ENCODE measurements at places on chromosomes 6 and 20.

- no peaks in the 10 kb centered on the region for H3K36me3 ChIP-seq
- H3K4me3 ChIP-seq: no peak overlapping the region
- H3K27me3 ChIP-seq: no peaks in the 10 kb centered on the region
- H3K4me1 ChIP-seq: no peaks in the 10 kb centered on the region
- no peak overlapping the region for H3K27ac ChIP-seq
Measured at GRCh38 chr6:86273936-86274335, 631.2 kb upstream of the SYNCRIP start.

- no peaks in the 10 kb centered on the region for H3K27me3 ChIP-seq
- DNase-seq: peak; percentile 11
- no peak overlapping the region for H3K27ac ChIP-seq
- H3K4me3 ChIP-seq: no peak overlapping the region
Measured at GRCh38 chr20:58349570-58349969, 39.5 kb upstream of the VAPB start.

- no peaks in the 10 kb centered on the region for H3K36me3 ChIP-seq
- H3K4me1 ChIP-seq: peaks cover 13% of the 10 kb centered on the region
- H3K27ac ChIP-seq: peak overlapping the region; percentile 37
- no peak for DNase-seq
- no peaks in the 10 kb centered on the region for H3K27me3 ChIP-seq
Measured at GRCh38 chr6:150253489-150253888, 110.6 kb downstream of the PPP1R14C start.

- DNase-seq: no peak
- no peak overlapping the region for H3K27ac ChIP-seq
- H3K27me3 ChIP-seq: no peaks in the 10 kb centered on the region
- no peak overlapping the region for H3K4me3 ChIP-seq
- peaks cover 97% of the 10 kb centered on the region for H3K36me3 ChIP-seq
- no peaks in the 10 kb centered on the region for H3K4me1 ChIP-seq
Measured at GRCh38 chr20:37237656-37238055, 24.0 kb downstream of the GHRH start.

DNA sequence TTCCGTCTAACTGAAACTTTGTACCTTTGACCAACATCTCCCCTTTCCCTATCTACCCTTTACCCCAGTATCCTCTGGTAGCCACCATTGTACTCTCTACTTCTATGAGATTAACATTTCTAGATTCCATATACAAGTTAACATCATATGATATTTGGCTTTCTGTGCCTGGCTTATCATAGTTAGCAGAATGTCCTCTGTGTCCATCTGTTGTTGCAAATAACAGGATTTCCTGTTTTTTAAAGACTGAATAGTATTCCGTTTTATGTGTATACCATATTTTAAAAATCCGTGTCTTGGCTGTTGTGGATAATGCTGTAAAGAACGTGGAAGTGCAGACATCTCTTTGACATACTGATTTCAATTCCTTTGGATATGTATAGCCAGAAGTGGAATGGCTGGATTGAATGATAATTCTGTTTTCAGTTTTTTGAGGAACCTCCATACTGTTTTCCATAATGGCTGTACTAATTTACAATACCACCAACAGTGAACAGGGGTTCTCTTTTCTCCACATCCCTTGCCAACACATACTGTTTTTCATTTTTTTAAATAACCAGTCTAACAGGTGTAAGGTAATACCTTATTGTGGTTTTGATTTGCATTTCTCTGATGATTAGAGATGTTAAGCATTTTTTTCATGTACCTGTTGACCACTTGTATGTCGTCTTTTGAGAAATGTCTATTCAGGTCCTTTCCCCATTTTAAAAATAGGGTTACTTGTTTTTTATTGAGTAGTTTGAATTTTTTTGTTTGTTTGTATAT is 53.8 kb downstream of the CDC5L start:
- H3K27me3 ChIP-seq: no peaks in the 10 kb centered on the region
- peaks cover 4% of the 10 kb centered on the region for H3K4me1 ChIP-seq
- H3K27ac ChIP-seq: no peak overlapping the region
- H3K36me3 ChIP-seq: peaks cover 37% of the 10 kb centered on the region

- no peaks in the 10 kb centered on the region for H3K27me3 ChIP-seq
- no peak overlapping the region for H3K4me3 ChIP-seq
- peaks cover 31% of the 10 kb centered on the region for H3K4me1 ChIP-seq
Measured at GRCh38 chr6:11142296-11143027, 30.9 kb upstream of the ERVFRD-1 start.

- H3K27ac ChIP-seq: no peak overlapping the region
- no peaks in the 10 kb centered on the region for H3K27me3 ChIP-seq
- no peak overlapping the region for H3K4me3 ChIP-seq
- H3K36me3 ChIP-seq: no peaks in the 10 kb centered on the region
- H3K4me1 ChIP-seq: peaks cover 4% of the 10 kb centered on the region
Measured at GRCh38 chr20:62825333-62825985, 8.6 kb downstream of the COL9A3 start.

GRCh38 chr20:63446216-63447024 is 26.0 kb downstream of the KCNQ2 start:
- DNase-seq: no peak
- H3K36me3 ChIP-seq: no peaks in the 10 kb centered on the region
- no peaks in the 10 kb centered on the region for H3K4me1 ChIP-seq
- no peak overlapping the region for H3K4me3 ChIP-seq
- H3K27me3 ChIP-seq: peaks cover 28% of the 10 kb centered on the region
- H3K27ac ChIP-seq: no peak overlapping the region

- H3K27ac ChIP-seq: no peak overlapping the region
- no peak overlapping the region for H3K4me3 ChIP-seq
- no peaks in the 10 kb centered on the region for H3K36me3 ChIP-seq
- H3K27me3 ChIP-seq: no peaks in the 10 kb centered on the region
- no peaks in the 10 kb centered on the region for H3K4me1 ChIP-seq
Measured at GRCh38 chr6:110042670-110043296, 64.7 kb downstream of the GPR6 start.

DNA sequence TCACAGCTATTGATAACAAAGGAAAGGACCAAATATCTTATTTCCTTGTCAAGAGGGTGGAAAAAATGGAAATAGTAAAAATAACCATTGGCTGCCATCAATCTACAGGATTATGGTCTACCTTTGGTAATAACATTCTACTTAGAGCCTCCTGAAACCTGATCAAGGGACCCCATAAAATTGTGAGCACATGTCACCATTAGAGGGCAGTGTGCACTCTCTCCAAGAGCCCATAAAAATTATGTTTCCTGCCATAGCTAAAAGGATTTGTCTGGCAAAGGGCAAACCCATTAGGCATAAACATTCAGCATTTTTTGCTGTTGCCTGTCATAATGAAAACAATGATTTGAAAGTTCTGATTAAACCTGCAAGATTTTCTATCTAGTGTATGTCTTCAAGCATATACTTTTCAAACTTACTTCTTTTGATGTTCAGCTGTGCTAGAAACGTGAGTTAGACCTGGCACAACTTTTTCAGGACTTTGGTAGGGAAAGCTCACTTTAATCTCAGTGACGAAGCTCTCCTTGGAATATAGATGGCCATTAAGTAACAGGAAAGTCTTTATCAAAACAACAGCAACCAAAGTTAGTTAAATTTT is 120.7 kb upstream of the ZFP64 start:
- no peaks in the 10 kb centered on the region for H3K4me1 ChIP-seq
- H3K36me3 ChIP-seq: no peaks in the 10 kb centered on the region
- H3K4me3 ChIP-seq: no peak overlapping the region

DNA sequence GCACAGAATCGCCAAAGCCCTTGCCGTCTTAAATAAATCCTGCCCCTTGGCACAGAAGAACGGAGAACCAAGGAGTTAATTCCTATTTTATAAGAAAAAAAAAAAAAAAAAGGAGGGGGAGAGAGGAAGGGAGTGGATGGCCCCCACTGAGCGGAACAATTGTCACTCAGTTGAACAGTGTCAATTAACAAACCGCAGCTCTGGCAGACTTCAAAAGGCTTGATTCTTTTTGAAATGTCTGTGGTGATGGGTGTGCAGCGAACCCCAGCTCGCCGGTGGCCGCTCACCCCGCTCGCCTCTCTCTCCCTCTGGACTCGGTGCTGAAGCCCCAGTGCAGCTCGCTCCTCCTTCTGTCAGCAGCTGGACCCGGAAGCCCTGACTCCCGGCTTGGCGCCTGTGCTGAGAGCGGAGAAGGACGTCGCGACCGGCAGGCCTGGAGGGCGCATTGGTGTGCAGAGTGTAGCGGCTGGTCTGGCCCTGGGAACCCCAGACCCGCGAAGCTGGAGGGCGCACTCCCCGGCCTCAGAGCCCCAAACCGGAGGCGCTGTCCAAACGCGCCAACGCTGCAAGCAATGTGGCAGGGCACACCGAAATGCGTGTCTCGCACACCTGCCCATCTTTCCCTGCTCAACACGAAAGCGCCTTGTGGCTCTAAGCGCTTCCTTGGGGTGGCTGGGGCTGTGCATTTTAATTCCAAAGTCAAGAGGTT is 3.4 kb downstream of the LINC00237 start:
- no peak for DNase-seq
- no peak overlapping the region for H3K4me3 ChIP-seq
- H3K27me3 ChIP-seq: peaks cover 34% of the 10 kb centered on the region
- H3K27ac ChIP-seq: no peak overlapping the region
- H3K36me3 ChIP-seq: no peaks in the 10 kb centered on the region

GRCh38 chr6:84033523-84034451 is at the start of gene MRAP2:
Gene MRAP2, plus strand, starts transcription at chr6:84033772. Its CDS starts 21,547 bp downstream, at chr6:84055319.
- H3K27me3 ChIP-seq: peaks cover 27% of the 10 kb centered on the region
- peak; percentile 6 for DNase-seq
- H3K4me1 ChIP-seq: peaks cover 10% of the 10 kb centered on the region
- no peak within 1 kb of the TSS for H3K27ac ChIP-seq
- peak within 1 kb of the TSS; percentile 38 for H3K4me3 ChIP-seq
- H3K36me3 ChIP-seq: no peaks in the 10 kb centered on the region

GRCh38 chr6:56694002-56694401 is 51.3 kb upstream of the DST start:
- H3K27me3 ChIP-seq: no peaks in the 10 kb centered on the region
- no peak for DNase-seq
- H3K36me3 ChIP-seq: peaks cover 8% of the 10 kb centered on the region
- H3K4me3 ChIP-seq: no peak overlapping the region

All from SJSA1 (cell line).